ENCODE measurements at places on chromosomes 7 and 10. TPM values are rescaled to one million over a fixed set of nuclear protein-coding genes. Genes with fewer than 3 reads are reported as not detected.

The LIPF gene
- total RNA-seq: not detected

The CTAGE4 gene
- 1.6 TPM for total RNA-seq

The TACR2 gene
- not detected for total RNA-seq

The NUTM2B gene
- 5.0 TPM for total RNA-seq

The KIAA1549 gene
- 1.8 TPM for total RNA-seq

The CALHM2 gene
- 98.4 TPM for total RNA-seq

The AFAP1L2 gene
- total RNA-seq: 13.3 TPM

The DDC gene
- not detected for total RNA-seq

The KIN gene
- 2.8 TPM for total RNA-seq

The ELOVL3 gene
- not detected for total RNA-seq

The CNOT4 gene
- total RNA-seq: 22.4 TPM

The CD36 gene
- 68.6 TPM for total RNA-seq

The CEP41 gene
- total RNA-seq: 9.0 TPM
